Activated T-helper 1 cell treated with Interleukin-2 at 50 U/mL for 16 hours (primary cell): ENCODE measurements at places on chromosomes 5 and 9.
A peak's percentile ranks its signal among the peaks of the same experiment; 100 is the strongest.

- no peak for DNase-seq
These were observed 38.9 kb upstream of the CTXN3 start for GRCh38 chr5:127609957-127610356.

GRCh38 chr5:159737263-159737662 lies 179.0 kb upstream of the ADRA1B start:
- no peak for DNase-seq

DNA sequence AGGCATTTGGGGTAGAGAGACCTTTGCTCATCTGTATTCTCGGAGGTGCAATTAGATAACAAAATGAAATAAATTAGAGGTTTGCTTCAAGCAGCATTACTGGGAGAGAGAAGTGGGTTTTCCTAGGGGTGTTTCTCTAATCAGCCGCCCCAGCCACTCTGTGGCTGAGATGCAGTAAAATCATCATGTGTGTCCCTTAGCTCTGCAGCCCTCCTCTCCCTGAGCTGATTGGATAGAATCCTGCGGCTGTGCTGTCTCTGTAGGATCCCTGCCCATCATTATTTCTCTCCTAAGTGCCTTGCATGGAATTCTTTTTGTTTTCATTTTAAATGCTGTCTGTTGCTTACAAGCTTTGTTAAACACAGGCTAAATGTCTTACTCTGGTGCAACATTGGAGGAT lies 171.4 kb downstream of the SH3GL2 start:
- DNase-seq, result no peak

GRCh38 chr9:18826248-18826647 lies 206.8 kb downstream of the SAXO1 start:
- no peak for DNase-seq

DNA sequence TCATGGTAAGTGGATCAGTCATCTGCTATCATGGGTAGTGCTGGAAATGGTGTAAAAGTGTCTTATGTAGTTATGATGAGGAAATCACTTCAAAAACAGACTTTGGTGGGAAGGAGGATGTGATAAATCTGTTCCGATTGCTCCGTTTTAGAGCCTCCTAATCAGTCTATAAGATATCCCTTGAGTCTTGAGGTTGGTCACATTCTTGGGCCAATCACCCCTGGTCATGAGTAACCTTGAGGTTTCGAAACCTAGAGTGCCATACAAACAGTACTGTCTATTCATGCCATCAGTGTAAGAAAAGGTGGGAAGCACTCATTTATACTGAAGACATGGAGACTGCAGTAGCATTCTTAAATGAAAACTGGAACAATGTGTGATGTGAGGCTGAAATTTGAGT lies 45.8 kb downstream of the LRRTM2 start:
- DNase-seq, result no peak

DNA sequence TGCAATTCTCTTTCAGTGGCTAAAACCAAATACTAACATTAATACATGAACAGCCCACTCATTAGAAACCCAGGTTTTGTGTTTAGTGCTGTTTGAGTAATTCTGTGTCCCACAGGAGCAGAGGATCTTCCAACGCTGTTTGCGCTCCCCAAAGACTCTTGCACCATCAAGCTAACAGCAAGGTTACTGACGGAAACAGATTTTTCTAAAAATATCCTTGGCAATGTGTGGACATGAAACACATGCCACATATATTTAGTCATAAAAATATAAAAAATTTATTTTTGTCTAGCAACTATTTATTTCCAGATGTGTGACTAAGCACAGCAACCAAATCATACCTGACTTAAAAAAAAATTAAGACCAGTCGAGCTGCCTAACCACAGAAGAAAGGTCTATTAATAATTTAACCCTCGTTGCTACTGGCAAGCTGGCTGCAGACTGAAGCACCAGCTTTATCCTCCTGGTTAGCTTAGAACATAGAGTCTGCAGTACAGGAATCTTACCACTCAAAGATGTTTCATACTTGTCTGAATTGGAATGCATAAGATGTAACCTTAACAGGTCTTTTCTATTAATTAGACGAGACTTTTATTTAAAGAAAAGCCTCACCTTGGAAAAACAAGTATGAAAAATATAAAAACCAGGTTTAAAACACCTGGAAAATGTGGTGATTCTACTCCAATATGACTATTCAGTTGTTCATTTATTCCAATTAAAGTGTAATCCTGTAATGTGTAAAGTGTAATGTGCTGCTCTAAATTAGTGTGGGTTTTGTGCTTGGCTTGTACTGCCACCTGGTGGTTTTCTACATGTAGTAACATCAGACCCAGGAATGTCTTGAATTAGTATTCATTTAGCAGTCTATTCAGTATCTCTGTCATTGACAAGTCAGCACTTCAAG lies 272.5 kb downstream of the EPB41L4A start:
- peak; percentile 10 for DNase-seq

DNA sequence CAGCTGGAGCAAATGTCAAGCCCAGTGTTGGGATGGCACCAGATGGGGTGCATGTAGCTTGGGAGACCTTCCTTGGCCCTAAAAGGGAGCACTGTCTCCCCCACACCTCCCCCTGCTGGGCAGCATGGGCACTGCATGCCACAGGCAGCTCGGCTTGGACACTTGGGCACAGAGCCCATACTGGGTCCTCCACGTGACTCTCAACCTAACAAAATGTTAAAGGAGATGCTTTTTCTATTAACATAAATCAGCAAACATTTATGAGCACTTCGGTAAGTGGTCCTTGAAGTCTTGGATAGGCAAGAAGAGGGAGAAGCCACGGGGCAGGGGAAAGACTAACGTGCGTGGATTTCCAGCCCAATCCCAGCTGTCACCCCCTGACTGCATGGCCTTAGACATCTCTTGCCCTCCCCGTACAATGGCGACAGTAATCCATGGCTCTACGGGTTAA lies 23.9 kb upstream of the MAPK9 start:
- peak; percentile 61 for DNase-seq

GRCh38 chr5:39713250-39713916 lies 288.6 kb upstream of the DAB2 start:
- DNase-seq, result no peak

DNA sequence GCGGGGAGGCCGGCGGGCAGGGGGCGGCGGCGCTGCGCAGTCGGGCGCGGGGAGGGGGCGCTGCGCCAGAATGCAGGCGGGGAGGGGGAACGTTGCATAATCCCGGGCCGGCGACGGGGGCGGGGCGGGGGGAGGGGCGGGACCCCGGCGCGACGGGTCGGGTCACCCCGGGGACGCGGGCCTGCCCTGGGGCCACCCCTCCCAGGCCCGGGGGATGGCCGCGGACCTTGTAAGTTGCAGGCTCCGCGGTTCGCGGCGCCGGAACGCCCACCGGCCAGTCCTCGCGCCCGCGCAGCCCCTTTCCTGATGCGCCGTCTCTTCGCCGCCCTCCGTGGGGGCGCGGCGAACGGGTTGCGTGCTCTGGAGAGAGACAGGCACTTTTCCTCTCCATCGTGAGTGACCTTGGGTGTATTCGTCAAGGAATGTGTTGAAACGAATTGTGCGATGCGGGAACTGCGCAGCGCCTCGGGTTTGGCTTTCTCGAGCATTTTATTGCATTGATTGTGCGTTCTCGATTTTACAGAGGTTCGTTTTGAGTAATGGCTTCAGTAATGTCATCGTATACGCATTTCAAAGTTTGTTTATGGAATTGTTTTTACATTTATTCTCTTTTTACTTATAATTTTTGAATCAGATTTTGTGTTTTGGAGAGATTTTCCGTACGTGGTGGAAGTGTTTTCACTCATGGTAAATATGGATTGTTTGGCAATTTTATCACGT lies 802 bp downstream of the SPIN1 start:
- peak; percentile 18 for DNase-seq
